GM23338 (cell line): ENCODE measurements at places on chromosomes 7 and 10.

DNA sequence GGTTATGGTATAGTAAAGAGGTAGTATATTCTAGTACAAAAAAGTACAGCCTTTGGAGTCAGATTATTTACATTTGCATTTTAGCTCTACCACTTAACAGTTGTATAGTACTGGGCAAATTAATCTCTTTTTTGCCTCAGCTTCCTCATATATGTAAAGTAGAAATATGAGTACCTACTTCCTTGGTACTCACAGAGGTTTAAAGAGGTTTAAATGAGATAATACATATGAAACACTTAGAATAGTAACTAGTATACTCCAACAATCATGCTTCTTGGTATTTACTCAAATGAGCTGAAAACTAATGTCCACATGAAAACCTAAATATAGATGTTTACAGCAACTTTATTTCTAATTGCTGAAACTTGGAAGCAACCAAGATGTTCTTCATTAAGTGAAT is 14.7 kb downstream of the FRA10AC1 start:
- DNase-seq: no peak

DNA sequence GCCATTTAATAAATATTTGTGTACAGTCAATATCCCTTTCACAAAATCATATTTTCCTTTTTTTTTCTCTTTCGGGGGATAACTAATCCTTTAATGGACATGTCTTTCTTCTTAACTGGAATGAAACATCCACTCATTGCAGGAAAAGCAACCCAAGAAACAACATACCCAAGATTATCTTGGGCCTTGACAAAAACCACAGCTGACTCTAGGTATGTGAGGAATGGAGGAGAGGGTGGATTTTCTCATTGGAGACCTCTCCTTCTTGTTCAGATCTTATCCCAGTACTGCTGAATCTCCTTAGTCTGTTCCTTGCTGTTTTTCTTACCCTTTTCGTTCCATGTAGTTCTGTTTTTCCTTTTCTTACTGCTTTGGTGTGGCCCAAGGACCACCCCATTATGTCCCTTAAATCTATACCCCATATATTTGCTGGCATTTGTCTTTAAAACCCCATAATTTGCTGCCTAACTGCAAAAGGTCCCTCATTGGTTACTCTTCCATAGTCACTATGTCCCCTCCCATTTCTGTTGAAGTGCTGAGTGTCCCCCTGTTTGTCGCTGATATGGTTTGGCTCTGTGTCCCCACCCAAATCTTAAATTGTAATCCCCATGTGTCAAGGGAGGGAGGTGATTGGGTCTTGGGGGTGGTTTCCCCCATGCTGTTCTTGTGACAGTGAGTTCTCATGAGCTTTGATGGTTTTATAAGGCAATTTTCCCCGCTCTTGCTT is 6.8 kb upstream of the CDK6 start:
- no peak for DNase-seq

DNA sequence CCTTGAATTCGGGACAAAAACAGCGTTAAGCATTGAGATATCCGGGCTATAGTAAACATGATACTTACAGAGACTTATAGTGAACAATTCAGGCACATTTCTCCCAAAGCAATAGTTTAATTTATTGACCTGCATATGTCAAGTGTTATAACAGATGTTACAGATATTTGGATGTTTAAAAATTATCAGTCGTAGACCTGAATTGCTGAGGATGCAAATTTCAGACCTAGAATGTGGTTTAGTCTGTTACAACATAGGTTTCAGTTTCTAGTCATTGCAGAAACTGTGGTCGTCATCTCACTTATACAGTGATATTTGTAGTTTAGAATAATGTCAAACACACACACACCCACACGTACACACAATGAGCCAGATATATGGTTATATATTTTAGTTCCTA is 85.2 kb downstream of the VTI1A start:
- DNase-seq: no peak

DNA sequence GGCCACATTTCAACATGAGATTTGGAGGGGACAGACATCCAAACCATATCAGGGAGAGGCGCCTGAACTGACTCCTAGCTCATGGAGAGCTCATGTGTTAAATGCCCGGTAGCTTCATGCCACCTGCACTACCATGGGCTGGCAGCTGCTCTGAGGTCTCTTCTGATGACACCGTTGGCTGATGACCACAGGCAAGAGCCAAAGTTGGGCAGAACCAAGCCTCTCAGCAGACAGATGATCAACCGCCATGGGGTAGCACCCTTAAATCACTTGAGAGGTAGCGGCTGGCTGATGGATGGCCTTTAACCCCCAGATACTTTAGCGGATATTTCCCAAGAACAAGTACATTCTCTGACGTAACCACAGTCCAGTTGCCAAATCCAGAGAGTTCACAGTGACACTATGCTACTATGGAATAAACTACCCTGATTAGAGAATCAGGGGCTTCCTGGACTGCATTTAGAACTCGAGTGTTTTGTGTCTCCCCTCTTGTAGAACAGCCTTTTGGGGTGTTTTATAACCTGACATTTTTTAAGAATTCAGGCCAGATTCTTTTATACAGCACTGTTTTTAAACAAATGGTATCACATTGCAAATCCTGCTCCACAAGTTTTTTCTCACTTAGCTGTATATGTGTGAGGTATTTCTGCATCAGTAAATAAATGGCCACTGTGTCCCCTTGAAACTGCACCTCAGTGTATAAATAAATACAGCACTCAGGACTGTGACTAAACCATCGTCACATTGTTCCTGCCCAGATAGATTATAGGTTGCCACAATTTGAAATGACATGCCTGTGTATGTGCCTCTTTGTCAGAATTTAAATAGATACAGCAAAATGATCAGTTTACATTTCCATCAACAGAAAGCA is 30.8 kb upstream of the DRGX start:
- DNase-seq: no peak

- no peak for DNase-seq
Observed at GRCh38 chr7:141198194-141198958, 124.5 kb downstream of the TMEM178B start.

GRCh38 chr7:51144178-51144577 is 172.4 kb downstream of the COBL start:
- DNase-seq: no peak

- no peak for DNase-seq
Observed at GRCh38 chr7:1810521-1810920, 140.4 kb downstream of the ELFN1 start.

- DNase-seq: no peak
Observed at GRCh38 chr7:18760631-18761445, 265.3 kb downstream of the HDAC9 start.

DNA sequence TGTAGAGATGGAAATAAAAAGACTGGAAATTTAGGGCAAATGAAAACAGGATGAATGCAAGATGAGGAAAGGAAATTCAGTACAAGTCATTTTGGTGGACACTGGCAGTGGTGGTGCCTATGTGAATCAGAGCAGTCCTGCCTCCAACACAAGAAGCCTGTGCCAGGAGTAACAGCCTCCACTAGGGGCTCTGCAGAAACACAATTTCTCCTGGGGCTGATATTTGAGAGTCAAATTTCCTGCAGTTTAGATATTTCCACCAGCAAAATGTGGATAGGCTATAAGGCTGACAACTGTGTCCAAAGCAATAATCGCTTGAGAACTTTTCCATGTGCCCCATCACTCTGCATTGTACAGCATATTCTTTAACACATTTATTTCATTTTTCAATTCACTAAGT is 4.7 kb upstream of the PLXDC2 start:
- DNase-seq: peak; percentile 61

GRCh38 chr7:115474137-115474536 is 552.2 kb downstream of the MDFIC start:
- DNase-seq: no peak

- DNase-seq: no peak
Observed at GRCh38 chr7:87027900-87028299, 31.6 kb downstream of the ELAPOR2 start.

DNA sequence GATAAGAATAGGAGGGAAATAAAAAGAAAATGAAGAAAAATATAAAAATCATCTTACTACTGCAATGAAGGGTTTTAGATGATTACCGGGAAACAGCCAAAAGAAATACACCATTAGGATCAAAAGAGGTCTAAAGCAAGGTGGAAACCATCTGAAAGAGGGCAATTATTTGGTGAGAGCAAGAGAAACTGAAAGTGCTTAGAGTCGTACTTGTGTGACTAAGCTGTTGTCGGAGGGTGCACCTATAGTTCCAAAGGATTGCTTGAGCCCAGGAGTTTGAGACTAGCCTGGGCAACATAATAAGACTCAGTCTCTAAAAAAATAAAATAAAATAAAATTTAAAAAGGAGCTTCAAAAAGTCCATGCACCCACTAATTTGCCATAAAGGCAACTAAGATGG is 169.5 kb downstream of the DKK1 start:
- DNase-seq: no peak
